ENCODE measurements at places on chromosomes 2 and 18. TPM values are rescaled to one million over a fixed set of nuclear protein-coding genes. Genes with fewer than 3 reads are reported as not detected.

The ZC3H8 gene
- polyA plus RNA-seq: 22.8 TPM

The UGT1A4 gene
- not detected for polyA plus RNA-seq

The LOXHD1 gene
- 1.6 TPM for polyA plus RNA-seq

The ADCYAP1 gene
- 0.07 TPM for polyA plus RNA-seq

The PTGR3 gene
- polyA plus RNA-seq: 55.0 TPM
